ENCODE measurements at places on chromosomes 3 and 15.

DNA sequence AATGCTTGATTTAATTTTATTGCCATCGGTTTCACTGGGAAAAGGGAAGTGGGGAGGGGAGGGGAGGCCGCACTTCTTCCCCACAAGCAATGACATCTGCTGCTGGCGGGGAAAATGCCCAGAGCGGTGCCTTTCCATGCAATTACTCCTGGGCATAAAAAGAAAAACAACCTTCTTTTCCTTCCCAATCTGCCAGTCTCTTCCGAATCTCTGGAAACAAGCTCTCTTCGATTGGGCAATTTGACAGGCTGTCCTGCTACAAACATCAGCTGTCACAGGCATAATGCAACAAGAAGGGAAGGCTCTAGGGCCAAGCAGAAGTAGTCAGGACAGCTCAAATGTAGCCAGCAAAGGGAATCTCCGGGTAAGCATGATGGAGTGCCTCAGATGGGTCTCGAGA, 93.4 kb upstream of the STRIT1 start:
- DNase-seq = no peak

GRCh38 chr3:115100806-115101205, 46.3 kb downstream of the ZBTB20 start:
- no peak for DNase-seq

DNA sequence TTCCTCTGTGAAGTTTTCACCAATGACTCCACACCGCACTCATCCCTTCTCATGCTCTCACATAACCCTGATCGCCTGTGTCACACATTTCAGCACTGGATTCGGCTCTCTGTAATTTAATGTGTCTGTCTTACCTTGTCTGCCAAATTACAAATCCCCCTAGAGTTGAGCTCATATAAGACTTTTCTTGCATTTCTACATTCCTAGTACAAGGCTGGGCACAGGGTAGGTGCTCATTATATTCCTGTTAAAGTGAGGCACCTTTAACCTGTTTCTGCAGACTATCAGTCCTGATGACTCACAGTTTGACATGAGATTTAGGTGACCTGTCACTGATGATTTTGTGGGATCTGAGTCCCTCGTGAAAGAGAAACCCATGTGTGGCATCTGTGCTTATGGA, 22.6 kb downstream of the TGM5 start:
- no peak for DNase-seq

- DNase-seq = no peak
Measured at GRCh38 chr15:96320703-96321638, 9.5 kb upstream of the NR2F2 start.

DNA sequence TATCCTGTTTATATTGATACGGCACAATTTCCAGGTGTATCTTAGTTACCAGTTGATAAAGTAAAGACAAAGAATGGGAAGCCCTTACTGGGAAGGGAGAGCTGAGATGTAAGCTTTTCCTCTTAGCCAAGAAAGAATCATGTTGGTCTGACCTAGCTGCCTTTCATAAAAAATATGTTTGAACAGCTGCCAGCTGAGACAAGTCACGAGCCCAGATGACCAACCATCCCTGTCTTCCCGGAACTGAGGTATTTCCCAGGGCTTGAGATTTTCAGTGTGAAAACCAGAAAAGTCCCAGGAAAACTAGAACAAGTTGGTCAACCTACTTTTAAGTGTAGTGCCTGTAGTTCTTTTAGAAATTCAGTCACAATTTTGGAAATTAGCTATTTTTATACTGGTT, 3.6 kb upstream of the MYH15 start:
- DNase-seq = no peak

DNA sequence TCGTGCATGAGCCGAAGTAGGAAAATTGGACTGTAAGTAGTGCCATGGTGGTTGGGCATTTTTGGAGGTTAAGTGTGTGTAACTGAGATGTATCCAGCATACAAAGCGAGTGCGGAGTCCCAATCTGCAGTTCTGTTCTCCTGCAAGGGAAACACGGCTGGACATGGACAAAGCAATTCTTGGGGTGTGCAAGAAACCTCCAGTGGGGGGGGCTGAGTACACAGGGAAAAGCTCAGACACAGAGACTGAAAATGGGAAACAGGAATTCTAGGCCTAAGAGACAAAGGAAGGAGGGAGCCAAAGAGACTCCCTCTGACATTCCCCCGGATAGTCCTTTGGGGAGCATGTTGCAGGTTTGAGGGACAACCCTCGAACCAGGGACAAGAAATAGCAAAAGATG, 83.2 kb upstream of the PLSCR4 start:
- DNase-seq = no peak

GRCh38 chr3:29195056-29195455, 85.8 kb upstream of the RBMS3 start:
- no peak for DNase-seq

DNA sequence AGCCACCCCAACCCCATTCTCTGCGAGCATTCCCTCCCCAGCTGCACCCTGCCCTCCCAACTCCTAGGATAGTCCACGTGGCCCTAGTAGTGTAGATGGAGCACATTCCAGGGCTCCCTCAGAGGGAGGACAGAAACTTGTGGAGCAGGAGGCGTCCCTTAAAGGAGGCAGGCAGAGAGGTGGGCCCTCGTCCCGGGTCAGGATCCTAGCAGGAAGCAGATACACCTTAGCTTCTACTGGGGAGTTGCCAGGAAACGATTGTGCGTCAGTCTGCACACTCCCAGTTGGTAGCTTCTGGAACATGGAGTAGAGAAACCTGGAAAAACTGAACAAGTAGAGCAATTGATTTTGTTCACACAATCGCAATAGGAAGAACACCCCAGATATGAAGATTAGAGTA, 43.9 kb upstream of the KLHL25 start:
- no peak for DNase-seq

- no peak for DNase-seq
Measured at GRCh38 chr15:89792106-89792805, 16.1 kb downstream of the MESP2 start.

DNA sequence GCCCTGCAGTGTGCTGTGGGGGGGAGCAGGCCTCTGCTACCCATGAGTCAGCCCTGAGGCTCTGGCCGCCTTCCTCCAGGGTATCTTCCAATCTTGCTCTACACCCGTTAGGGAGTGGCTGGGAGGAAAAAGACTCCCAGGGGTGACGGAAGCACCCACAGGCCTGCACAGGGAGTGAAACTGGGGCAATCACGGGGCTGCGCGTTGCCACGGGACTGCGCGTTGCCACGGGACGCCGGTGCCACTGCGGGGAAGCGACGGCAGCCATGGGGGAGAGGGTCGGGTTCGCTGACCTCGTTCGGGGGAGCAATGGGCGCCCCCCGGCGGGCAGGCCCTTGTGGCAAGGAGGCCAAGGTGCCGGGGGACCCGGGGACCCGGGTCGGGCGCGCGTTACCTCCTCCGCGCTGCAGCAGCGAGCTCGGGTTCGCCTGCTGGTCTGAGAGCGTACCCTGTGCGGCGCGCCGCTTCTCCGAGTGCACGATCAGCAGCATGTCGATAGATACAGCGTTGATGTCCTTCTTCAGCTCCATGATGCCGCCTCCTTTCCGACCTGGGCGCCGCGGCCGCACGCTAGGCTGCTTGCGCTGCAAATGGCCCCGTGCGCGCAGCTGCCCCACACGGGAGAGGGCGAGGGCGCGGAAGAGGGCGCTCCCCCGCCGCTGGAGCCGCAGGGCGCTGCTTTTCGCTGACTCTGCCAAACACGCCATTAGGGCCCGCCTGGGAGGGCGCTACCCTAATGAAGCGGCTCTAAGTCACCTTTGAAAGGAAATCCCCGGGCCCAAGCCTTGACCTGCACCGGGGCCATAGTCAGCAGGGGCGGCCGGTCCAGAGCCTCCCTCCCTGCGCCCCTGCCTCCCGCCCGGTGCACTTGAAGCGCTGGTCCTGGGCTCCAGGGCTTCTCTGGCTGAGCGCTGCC, at the start of gene KY:
KY (minus strand) TSS at position 592 of the 916 bp plus-strand sequence; CDS start at position 530, 62 bp downstream.
- DNase-seq = no peak

GRCh38 chr15:67199391-67199790, 55.1 kb downstream of the AAGAB start:
- DNase-seq = no peak

GRCh38 chr3:70531838-70532489, 219.5 kb upstream of the MDFIC2 start:
- DNase-seq = no peak

DNA sequence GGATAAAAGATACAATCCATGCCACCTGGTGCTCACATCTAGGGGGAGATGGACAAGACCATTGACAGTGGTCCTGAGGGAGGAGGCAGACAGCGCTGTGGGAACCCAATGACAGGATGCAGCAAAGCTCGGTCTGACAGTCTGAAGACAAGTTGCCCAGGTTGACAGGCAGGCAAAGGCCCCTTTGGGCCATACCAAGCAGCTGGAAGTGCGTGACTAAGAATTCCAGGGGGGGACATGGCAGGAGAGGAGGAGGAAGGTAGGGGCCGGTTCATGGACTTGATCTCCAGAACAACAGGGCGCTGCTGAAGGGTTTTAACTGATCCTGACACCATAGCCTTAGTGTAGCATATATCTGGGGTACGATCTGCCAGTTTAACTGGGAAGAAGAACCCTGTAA, 83.4 kb downstream of the RPLP1 start:
- DNase-seq = no peak

DNA sequence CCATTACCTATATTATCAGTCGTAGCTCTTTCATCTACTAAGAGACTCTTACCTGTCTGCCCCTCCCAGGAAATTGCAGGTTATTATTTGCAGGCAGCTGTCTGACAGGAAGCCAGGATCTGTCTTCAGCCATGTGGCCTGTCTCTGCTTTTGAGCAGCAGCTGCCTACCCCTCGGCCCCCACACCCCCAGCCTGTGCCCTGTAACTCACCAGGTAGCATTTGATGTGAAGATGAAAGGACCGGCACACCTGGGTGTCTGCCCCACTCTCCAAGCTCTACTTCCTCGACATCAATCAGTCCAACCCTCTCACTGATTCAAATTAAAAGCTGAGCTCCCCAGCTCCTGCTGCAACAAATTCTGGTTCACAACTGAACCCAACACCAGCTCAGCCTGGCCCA, 197.2 kb upstream of the CTNNB1 start:
- DNase-seq = no peak
